ENCODE measurements at places on chromosomes 5 and 9. TPM values are rescaled to one million over a fixed set of nuclear protein-coding genes. Genes with fewer than 3 reads are reported as not detected.
A peak's percentile ranks its signal among the peaks of the same experiment; 100 is the strongest.

The STPG3 gene
- 0.26 TPM for total RNA-seq

DNA sequence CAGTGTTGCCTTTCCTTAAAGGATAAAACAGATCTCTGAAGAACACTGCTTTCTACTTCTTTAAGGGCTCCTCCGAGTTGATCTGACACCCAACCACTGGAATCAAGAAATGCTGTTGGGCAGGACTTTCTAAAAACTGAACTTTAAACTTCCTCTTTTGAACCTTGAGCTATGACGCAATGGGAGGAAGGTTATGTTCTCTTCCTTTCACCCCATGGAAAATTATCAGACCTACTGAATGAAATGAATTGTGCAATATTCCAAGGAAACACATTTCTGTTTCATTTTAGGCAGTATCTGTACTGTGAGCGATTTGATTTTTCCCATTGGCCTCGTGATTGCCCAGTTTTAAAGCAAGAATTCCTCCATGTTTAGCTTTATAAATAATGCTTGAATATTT is 206.0 kb upstream of the PRR16 start:
- H3K36me3 ChIP-seq, result no peaks in the 10 kb centered on the region
- H3K27ac ChIP-seq, result no peak overlapping the region
- H3K27me3 ChIP-seq, result no peaks in the 10 kb centered on the region
- DNase-seq, result no peak

The BHMT gene
- total RNA-seq, result not detected

DNA sequence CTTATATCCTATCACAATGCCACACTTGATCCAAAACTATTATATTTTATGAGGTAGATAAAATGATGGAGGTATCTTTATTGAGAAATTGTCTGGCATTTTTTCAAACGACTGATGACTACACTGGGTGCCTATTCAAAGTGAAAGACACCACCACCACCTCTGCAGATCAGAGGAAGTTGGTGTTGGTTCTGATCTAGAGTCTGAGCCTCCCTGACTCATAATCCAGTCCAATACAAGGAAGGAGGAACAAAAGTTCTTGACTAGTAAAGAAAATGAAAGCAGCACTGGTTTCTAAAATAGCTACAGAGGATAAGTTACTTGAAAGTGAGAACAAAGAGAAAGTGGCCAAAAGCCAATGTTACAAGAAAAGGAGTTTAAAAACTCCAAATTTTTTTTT is 139.9 kb downstream of the RFX3 start:
- H3K27me3 ChIP-seq, result no peaks in the 10 kb centered on the region
- no peak overlapping the region for H3K27ac ChIP-seq
- H3K36me3 ChIP-seq, result peaks cover 38% of the 10 kb centered on the region
- no peak overlapping the region for H3K4me3 ChIP-seq

GRCh38 chr9:81892440-81892839 is 35.8 kb upstream of the SPATA31D4 start:
- no peaks in the 10 kb centered on the region for H3K4me1 ChIP-seq
- no peaks in the 10 kb centered on the region for H3K27me3 ChIP-seq
- no peak overlapping the region for H3K27ac ChIP-seq
- H3K36me3 ChIP-seq, result no peaks in the 10 kb centered on the region
- no peak for DNase-seq

DNA sequence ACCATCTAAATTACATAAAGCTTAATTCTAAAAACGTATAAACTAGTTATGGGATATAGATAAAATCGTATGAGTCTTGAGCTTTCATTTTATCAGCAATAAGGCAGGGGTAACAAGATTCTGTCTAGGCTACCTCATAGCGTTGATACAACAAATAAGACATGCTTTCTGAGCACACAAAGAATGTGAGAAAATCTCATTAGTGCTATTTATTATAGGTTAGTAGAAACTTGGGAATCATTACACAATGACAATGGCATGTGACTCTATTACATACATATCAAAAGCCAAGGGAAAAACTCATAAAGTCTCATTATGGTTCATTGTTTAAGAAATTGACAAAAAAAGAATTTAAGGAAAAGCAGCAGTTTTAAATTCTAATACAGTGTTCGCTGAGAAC is 448.6 kb downstream of the PLK2 start:
- H3K4me1 ChIP-seq, result peaks cover 6% of the 10 kb centered on the region
- no peaks in the 10 kb centered on the region for H3K36me3 ChIP-seq
- H3K27ac ChIP-seq, result no peak overlapping the region
- DNase-seq, result no peak

DNA sequence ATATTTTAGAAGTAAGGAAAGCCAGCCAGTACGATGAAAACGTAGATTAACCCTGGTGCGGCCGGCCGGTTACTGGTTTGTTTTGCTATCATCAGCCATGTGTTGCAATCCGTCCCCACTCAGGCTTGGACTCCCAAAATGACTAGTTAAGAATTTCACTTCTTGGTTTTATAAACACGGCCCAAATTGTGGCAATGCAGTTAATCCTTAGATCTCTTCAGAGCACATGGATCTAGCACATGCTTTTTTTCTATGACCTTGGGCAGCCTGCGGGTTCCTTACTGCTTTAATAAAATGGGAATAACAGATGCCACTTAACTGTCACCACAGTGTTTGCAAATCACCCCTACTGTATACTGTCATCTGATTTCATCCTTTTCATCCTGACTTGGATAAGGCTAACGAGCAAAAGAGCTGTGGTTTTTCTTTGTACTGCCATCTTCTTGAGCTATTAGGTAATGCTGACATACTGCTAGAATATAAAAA is 1.5 kb downstream of the NDFIP1 start:
- H3K4me1 ChIP-seq, result peaks cover 27% of the 10 kb centered on the region
- H3K27me3 ChIP-seq, result no peaks in the 10 kb centered on the region
- H3K27ac ChIP-seq, result no peak overlapping the region
- DNase-seq, result no peak
- H3K4me3 ChIP-seq, result peak overlapping the region; percentile 95

DNA sequence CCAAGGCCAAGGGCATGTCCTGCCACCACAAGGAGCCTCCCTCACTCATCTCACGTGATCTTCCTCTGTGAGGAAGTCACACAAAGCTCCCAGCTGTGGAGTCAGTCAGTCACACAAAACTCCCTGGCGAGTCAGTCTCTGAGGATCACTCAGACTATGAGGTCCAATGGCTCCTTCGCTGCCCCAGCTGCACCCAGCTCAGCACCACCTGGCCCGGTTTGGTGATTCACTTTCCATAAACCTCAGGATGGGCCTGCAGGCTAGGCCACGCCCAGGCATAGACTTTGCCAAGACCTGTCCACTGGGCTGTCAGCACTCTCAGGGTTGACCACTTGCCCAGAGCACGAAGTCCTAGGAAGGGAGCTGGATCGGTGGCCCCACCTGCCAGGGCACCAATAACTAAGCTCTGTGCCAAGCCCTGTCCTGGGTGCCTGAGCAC is 233.8 kb downstream of the HSPA4 start:
- peaks cover 3% of the 10 kb centered on the region for H3K4me1 ChIP-seq
- H3K36me3 ChIP-seq, result no peaks in the 10 kb centered on the region
- DNase-seq, result no peak

- peaks cover 12% of the 10 kb centered on the region for H3K4me1 ChIP-seq
- H3K4me3 ChIP-seq, result no peak overlapping the region
- H3K27ac ChIP-seq, result no peak overlapping the region
- H3K36me3 ChIP-seq, result peaks cover 25% of the 10 kb centered on the region
- DNase-seq, result no peak
These were observed 194.1 kb downstream of the GDNF start for GRCh38 chr5:37645707-37646106.

The DMGDH gene
- not detected for total RNA-seq

GRCh38 chr5:134554319-134555222 is 29.1 kb downstream of the JADE2 start:
- DNase-seq, result no peak
- H3K4me1 ChIP-seq, result peaks cover 26% of the 10 kb centered on the region
- H3K36me3 ChIP-seq, result no peaks in the 10 kb centered on the region
- H3K27ac ChIP-seq, result peak overlapping the region; percentile 92
- no peaks in the 10 kb centered on the region for H3K27me3 ChIP-seq

The FANCC gene
- 24.5 TPM for total RNA-seq

The TCERG1 gene
- 152 TPM for total RNA-seq

The PCDHA10 gene
- 7.4 TPM for total RNA-seq

The PPP2R2B gene
- 4.1 TPM for total RNA-seq

- peak overlapping the region; percentile 29 for H3K27ac ChIP-seq
- no peak for DNase-seq
- H3K36me3 ChIP-seq, result no peaks in the 10 kb centered on the region
- H3K4me3 ChIP-seq, result no peak overlapping the region
These were observed 323.3 kb upstream of the SLC30A5 start for GRCh38 chr5:68770551-68770950.

- peaks cover 22% of the 10 kb centered on the region for H3K4me1 ChIP-seq
- DNase-seq, result no peak
- no peak overlapping the region for H3K4me3 ChIP-seq
- peaks cover 9% of the 10 kb centered on the region for H3K27me3 ChIP-seq
- no peak overlapping the region for H3K27ac ChIP-seq
- H3K36me3 ChIP-seq, result no peaks in the 10 kb centered on the region
These were observed 86.9 kb upstream of the SIMC1 start for GRCh38 chr5:176151281-176151680.

GRCh38 chr5:72459089-72459661 is 48.0 kb downstream of the ZNF366 start:
- DNase-seq, result no peak
- no peaks in the 10 kb centered on the region for H3K27me3 ChIP-seq
- H3K4me1 ChIP-seq, result peaks cover 15% of the 10 kb centered on the region
- no peaks in the 10 kb centered on the region for H3K36me3 ChIP-seq
- H3K27ac ChIP-seq, result no peak overlapping the region
- no peak overlapping the region for H3K4me3 ChIP-seq

GRCh38 chr9:19446361-19446861 is 37.6 kb downstream of the ACER2 start:
- H3K4me1 ChIP-seq, result peaks cover 5% of the 10 kb centered on the region
- DNase-seq, result no peak
- peaks cover 9% of the 10 kb centered on the region for H3K36me3 ChIP-seq
- no peaks in the 10 kb centered on the region for H3K27me3 ChIP-seq

GRCh38 chr5:156031181-156031580 is 295.8 kb upstream of the SGCD start:
- peaks cover 20% of the 10 kb centered on the region for H3K27me3 ChIP-seq
- H3K27ac ChIP-seq, result no peak overlapping the region
- H3K36me3 ChIP-seq, result no peaks in the 10 kb centered on the region
- H3K4me3 ChIP-seq, result no peak overlapping the region

DNA sequence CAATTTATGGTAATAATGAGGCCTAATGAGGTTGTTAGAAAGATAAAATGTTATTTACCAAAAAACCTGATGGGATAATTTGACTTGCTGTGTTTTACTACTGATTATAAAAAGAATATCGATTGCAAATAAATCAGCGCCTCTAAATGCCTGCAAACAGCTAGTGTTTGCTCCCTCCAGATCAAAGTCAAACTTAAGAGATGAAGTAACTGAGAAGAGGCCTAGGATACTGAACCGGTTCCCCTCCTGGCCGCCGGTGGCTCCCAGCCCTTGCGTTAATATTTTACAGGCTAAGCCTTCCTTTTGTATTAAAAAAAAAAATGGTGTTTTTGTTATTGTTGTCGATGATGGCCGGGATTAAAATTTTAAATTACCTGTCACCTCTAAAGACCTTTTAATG is 2.6 kb downstream of the IRX1 start:
- H3K4me1 ChIP-seq, result peaks cover 50% of the 10 kb centered on the region
- peak overlapping the region; percentile 97 for H3K4me3 ChIP-seq
- H3K36me3 ChIP-seq, result peaks cover 10% of the 10 kb centered on the region
- H3K27ac ChIP-seq, result no peak overlapping the region
- H3K27me3 ChIP-seq, result peaks cover 81% of the 10 kb centered on the region

DNA sequence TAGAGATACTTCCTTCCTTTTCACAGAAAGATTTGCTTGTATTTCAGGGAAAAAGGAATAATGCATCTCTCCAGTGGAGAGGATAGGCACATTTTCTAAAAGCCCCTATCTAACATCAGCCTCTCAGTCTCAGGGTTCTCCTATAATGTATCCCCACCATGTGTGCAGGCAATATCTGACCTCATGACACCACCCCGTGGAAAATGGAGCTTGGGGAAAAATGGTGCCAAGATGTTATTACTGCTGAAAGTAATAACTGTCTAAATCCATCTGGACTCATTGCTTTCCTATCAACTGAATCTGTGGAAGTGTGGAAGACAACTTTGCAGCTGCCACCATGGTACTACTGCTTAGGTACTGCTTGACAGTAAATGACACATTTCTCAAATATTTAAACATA is 574.3 kb downstream of the LRRC70 start:
- H3K36me3 ChIP-seq, result no peaks in the 10 kb centered on the region
- no peak overlapping the region for H3K27ac ChIP-seq
- no peaks in the 10 kb centered on the region for H3K27me3 ChIP-seq
- no peak for DNase-seq
- no peaks in the 10 kb centered on the region for H3K4me1 ChIP-seq
- no peak overlapping the region for H3K4me3 ChIP-seq

DNA sequence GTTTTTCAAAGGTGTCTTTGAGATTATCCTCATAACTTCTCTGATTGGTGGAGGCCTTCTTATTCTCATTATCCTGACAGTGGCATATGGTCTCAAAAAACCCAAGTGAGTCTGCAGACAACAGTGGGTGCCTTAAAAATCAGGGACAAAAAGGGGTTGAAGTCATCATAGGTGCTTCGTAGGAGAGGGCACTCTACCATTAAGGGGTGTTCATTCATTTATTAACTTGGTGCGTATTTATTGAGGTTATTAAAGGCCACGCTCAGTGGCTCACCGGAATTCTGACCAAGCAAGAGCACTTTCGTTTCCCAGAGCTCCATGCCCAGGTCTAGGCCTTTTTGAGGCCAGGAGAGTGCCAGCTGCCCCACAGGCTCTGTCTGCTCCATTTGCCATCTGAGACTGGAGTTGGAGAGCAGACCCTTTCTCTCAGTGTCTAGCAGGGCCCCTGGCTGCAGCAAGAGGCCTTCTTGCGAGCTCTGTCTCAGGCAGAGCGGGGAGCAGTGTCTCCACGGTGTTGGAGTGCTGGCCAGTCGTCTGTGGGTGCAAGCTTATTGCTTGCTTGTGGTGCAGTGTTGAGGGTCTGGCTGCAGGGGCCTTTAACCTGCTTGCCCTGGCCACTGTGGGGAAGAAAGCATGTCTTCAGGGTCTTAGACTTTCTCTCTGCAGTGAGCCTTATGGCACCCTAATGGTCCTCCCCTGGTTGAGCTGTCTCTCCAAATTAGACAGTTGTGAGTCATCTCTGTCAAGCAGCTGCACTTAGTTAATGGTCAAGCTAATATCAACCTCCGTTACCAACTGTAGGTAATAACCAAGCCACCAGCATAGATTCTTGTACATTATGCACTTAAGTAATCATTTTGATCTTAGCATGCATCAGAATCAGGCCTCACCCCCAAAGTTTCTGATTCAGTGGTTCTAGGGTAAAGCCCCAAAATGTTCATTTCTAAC is 62.6 kb downstream of the IL31RA start:
- H3K4me3 ChIP-seq, result no peak overlapping the region
- no peaks in the 10 kb centered on the region for H3K27me3 ChIP-seq
- H3K27ac ChIP-seq, result no peak overlapping the region

- H3K4me1 ChIP-seq, result peaks cover 23% of the 10 kb centered on the region
- H3K27me3 ChIP-seq, result no peaks in the 10 kb centered on the region
- no peaks in the 10 kb centered on the region for H3K36me3 ChIP-seq
- H3K4me3 ChIP-seq, result no peak overlapping the region
- H3K27ac ChIP-seq, result no peak overlapping the region
- DNase-seq, result no peak
These were observed 45.5 kb upstream of the SLC2A8 start for GRCh38 chr9:127351182-127352166.

The CARD6 gene
- total RNA-seq, result not detected

The SLC36A1 gene
- total RNA-seq, result 21.7 TPM

Measured in neural crest cell (in vitro differentiated cells).